ENCODE measurements at places on chromosomes 7 and 10. TPM values are rescaled to one million over a fixed set of nuclear protein-coding genes. Genes with fewer than 3 reads are reported as not detected.

DNA sequence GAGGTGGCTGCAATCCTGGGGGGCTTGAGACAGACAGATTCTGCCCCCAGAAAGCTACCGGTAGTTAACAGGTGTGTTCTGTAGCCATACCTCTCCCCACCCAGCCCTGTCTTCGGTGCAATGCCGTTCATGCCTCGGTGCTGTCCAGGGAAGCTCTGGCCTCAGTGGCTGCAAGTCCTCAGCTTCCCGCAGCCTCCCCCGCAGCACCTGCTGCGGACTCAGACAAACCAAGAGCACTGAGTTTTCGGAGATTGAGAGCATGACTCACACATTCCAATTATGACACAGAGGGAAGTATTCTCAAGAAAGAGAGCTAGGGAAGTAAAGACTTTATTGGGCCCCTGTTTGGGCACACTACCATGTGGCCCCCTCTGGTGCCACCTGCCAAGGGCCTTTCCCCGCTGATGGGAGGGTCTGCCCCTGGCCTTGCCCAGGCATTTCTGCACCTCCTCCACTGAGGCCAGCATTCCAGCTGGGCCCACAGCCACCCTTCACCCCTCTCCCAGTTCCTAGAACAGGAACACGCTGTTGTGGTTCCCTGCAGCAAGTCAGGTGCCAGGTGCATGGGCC lies 30.2 kb upstream of the EZH2 start:
- DNase-seq = no peak

ZNF117 gene
- total RNA-seq = 11.4 TPM

DNA sequence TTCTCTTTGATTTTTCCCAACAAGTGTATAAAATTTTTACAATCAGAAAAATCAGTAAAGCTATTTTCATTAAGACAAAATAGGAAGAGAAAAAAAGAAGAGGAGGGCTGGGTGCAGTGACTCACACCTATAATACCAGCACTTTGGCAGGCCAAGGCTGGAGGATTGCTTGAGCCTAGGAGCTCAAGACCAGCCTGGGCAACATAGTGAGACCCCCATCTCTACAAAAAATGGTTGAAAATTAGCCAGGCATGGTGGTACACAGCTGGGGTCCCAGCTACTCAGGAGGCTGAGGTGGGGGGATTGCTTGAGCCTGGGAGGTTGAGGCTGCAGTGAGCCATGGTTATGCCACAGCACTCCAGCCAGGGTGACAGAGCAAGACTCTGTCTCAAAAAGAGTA lies 172.3 kb downstream of the AKR1D1 start:
- DNase-seq = no peak

NRP1 gene
- 67.2 TPM for total RNA-seq

GRCh38 chr7:113800826-113801225 lies 118.0 kb downstream of the PPP1R3A start:
- DNase-seq = no peak

DNA sequence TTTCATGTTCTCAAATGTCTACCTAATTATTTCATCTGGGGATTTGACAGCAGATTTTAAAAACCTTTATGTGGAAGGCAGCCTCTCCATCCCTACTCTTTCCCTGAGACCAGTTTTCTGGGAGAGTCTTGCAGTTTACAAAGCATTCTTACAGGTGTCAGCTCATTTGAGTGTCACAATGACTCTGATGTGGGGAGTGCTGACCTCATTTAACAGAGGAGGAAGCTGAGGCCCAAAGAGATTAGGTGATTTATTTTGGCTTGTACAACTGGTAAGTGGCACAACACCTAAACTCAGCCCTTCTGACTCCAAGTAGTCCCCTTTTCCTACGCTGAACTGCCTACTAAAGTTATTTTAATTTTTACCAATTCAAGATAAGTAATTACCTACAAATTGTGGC lies 33.3 kb upstream of the MAT1A start:
- no peak for DNase-seq

- DNase-seq = no peak
Measured at GRCh38 chr7:154857728-154858681, 144.9 kb downstream of the PAXIP1 start.

GRCh38 chr10:128337860-128338378 lies 211.7 kb upstream of the MKI67 start:
- DNase-seq = no peak

- DNase-seq = peak; percentile 12
Measured at GRCh38 chr7:122304319-122304975, at the start of gene FEZF1. TSS of gene FEZF1 (minus strand) at chr7:122304750. CDS start at chr7:122304437, 313 bp downstream.

DNA sequence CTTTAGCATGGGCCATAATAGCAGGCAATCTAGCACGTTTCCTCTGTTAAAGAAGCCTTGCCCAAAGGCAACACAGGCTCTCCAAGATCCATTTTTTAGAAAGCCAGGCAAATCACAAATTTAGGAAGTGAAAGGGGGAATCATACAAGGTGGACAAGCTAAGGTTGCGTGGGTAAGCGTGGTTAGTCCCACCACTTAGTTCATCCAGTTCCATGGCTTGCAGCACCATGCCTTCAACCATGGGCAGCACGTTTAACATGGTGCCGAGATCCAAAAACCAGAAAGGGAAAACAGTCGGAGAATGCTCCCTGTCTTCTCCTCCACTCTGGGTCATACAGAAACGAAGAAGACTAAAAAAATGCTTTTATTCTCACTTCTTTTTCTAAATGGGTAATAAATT lies 234.4 kb upstream of the IMMP2L start:
- no peak for DNase-seq

DNA sequence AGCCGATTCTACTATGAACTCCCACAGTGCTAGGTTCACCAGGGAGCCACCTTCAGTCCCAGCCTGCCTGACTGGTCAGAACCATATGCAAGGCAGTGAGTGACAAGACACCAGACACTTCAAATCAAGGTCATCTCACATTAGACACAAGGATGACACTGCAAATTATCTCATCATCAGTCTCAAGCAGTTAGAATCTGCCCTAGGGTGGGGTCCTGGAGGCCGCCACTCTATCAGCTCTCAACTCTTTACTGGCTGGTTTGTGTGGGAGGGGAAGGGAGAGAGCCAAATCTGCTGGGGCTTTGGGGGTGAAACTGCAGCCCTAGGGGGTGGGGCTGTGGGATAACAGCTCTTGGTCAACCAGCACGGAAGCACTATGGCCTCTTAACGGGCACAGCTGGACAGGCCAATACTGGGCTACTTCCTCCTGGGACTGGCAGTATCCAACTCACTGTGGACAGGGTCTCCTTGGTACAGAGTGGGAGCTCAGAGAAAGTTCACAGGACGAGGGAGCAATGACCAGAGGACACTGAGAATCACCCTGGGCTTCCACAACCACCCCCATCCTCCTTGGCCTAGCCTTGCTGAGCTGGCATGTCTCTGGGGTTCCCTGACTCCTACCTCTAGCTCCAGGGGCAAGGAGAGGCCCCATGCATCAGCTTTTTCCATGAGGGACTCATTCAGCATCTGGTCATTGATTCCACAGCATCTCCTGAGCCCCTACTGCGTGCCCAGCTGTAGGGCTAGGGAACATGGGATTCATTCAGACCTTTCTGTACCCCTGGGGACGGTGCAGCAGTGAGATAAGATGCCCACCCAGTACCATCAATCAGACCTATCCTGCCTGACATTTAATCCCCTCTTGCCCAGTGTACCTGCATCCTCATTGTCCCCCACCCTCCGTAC lies 5.4 kb downstream of the GPRIN2 start:
- DNase-seq = peak; percentile 18

- DNase-seq = no peak
Measured at GRCh38 chr10:126252884-126253610, 135.2 kb downstream of the ADAM12 start.

DNA sequence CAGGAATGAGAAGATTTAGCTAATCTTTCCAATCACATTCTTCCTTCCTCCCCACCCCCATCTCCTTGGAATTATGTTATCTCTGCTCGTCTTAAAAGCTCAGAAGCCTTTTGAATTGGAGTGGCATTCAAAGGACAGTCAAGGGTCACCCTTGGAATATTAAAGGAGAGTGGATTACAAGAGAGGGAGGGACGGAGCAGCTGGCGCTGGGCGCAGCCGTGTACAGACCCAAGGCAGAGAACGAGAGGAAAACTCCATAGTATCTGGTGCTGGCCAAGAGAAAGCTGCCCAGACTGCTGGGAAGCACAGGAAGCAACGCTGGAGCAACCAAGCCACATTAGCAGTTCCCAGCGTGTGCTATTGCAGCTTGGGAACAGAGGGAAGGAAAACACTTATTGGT lies 95.7 kb downstream of the POU6F2 start:
- DNase-seq = no peak

ANKRD30A gene
- not detected for total RNA-seq

DNA sequence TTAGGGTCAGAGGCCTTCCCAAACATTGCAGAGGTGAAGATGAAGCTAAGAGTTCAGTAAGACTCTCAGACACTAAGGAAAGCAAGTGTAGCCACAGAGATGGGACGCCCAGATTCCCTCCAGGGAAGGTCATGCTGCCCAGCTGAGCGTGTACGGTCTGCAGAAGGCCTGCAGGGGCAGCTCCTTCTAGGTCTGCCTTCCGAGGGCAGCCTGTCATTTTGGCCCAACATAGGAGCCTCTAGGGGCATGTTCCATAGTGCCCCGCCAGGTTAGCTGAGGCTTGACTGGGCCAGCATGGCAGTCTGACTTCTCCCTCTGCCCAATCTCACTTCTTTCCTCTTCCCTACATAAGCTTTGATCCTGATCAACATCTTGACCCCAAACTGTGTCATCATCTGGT lies 130.7 kb downstream of the PIP4K2A start:
- DNase-seq = no peak

DNA sequence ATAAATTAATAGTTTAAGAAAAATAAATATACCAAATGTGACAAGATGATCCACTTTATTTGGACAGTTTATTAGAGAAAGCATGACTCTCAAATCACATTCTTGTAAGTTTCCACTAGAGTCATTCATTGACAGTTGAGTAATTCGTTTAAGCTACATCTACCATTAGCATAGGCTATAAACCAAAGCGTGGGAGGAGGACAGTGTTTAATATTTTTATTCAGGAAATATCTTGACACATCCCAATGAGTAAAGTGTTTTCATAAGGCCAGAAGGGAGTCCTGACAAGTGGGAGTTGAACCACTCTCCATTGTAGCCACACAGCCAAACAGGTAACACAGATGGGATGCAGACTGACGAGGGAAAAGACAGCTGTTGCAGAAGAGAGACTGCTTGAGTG lies 386.5 kb upstream of the SEMA3D start:
- DNase-seq = no peak

RET gene
- 0.12 TPM for total RNA-seq

- DNase-seq = no peak
Measured at GRCh38 chr10:61606959-61607907, 55.5 kb upstream of the CABCOCO1 start.

ZSWIM8 gene
- total RNA-seq = 75.6 TPM

GRCh38 chr10:132554991-132555647 lies 17.5 kb downstream of the INPP5A start:
- DNase-seq = no peak

- no peak for DNase-seq
Measured at GRCh38 chr7:77738382-77738781, 42.1 kb downstream of the RSBN1L start.

Data from ovary (tissue), 10 donors.